ENCODE measurements at places on chromosomes 2 and 18.

DNA sequence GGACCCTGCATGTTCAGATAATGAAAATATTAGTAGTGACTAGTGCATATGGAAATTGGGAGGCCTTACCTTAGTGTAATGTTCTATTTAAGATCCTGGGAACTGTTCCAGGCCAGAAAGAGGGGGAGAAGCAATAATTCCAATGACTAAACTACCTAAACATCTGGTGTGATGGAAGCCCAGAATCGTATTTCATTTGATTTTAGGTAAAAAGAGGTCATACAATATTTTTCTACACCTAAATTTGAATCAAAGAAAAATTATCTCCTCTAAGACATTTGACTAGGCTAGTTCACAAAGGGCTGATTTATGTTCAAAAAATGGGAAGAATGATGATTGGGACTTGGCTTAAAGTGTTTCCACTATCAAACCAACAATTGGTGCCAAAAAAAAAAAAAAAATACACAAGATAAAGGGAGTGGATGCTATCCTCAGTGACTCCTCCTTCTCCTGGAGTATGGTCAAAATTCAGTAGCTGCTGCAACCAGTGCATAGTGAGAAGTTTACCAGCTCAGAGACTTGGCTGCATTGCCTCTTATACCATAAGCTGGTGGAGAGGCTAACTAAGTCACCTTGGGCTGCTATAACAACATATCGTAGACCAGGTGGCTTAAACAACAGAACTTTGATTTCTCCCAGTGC, 1038.3 kb upstream of the ACVR2A start:
- no peak for DNase-seq

GRCh38 chr2:179818546-179818945, 42.9 kb downstream of the ZNF385B start:
- no peak for DNase-seq

DNA sequence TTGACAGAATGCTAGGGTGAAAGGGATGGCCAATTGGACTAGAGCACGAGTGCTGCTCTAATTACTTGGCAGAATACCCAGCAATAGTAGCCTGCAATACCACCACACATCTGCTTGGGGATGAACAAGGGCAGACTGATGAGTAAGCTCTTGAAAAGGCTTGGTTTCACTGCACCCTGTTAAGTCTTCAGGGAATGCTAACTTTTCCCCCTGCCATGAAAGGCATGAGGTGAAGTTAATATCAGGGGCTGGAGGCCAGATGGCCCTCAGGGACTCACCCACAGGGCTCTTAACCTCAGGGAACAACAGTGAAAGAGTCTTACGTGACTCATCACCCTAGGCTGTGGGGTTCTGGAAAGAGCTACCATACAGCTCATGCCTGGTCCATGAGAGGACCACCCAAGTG, 51.7 kb upstream of the MYL1 start:
- no peak for DNase-seq

DNA sequence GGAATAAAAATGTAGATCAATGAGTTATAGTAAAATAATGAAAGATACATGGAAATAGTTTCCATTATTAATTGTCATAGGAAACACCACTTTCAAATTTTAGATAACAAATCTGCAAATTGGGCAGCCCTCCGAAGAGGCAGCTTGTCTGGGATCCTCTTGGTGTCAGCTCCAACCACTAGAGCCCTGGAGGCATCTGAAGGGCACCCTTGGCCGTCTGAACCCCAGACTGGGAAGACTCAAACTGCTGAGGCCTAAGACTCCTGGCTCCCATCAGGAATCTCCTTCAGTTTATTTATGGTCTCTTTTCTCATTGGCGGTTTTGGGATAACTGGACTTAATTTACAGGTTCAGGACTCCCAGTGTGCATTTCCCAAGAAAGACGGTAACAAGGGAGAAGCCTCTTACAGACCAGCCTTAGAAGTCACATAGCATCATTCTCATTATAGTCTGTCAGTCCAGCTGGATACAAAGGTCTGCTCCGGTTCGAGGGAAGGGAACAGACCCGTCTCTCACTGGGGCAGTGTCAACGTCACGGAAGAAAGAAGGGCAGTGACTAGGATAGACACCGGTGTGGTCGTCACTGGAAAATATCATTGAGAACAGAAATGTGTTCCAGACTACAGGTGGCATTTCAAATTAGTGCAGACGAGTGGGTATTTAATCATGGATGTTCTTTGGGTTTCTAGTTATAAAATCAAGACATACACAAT, 390.7 kb upstream of the NETO1 start:
- DNase-seq = no peak

- DNase-seq = no peak
Measured at GRCh38 chr2:168916331-168916675, 15.2 kb downstream of the G6PC2 start.

- DNase-seq = no peak
Measured at GRCh38 chr2:239468491-239469105, 67.8 kb upstream of the HDAC4 start.

- peak; percentile 4 for DNase-seq
Measured at GRCh38 chr2:174246944-174247381, 1.4 kb downstream of the OLA1 start.

- DNase-seq = no peak
Measured at GRCh38 chr2:126930970-126931590, 32.4 kb downstream of the TEX51 start.

GRCh38 chr2:30769891-30770462, 37.3 kb downstream of the CAPN13 start:
- DNase-seq = no peak

GRCh38 chr2:144270951-144271350, 249.0 kb downstream of the ZEB2 start:
- no peak for DNase-seq

- no peak for DNase-seq
Measured at GRCh38 chr2:64517511-64517884, 6.6 kb upstream of the AFTPH start.

GRCh38 chr2:10581021-10581420, 108.8 kb downstream of the NOL10 start:
- DNase-seq = no peak

GRCh38 chr2:105406221-105406620, 7.4 kb upstream of the FHL2 start:
- DNase-seq = no peak

- no peak for DNase-seq
Measured at GRCh38 chr2:118431997-118432396, 343.7 kb downstream of the INSIG2 start.

DNA sequence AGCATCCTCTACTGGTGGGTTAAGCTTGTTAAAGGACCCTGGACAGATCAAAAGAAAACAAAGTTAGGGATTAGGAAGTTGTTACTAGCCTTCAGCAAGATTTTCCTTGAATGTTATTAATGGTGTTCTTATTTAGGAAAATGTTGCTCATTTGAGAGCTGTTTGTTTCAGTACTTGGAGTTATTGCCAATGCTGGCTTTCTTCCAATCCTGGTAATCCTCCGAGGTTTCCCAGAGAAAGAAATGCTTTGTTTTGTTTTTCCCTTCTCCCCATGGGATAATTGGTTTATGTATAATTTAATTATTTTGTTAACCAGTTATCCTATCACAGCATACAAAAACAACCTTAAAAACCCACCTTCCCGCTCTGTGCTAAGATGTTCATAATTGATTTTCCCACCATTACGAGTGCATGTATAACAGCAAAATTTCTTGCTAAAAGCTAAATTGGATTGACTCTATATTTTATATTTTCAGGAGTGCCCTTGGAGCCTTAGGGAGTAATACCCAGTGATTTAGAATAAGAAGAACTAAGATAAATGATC, 79.8 kb downstream of the MGAT5 start:
- no peak for DNase-seq

DNA sequence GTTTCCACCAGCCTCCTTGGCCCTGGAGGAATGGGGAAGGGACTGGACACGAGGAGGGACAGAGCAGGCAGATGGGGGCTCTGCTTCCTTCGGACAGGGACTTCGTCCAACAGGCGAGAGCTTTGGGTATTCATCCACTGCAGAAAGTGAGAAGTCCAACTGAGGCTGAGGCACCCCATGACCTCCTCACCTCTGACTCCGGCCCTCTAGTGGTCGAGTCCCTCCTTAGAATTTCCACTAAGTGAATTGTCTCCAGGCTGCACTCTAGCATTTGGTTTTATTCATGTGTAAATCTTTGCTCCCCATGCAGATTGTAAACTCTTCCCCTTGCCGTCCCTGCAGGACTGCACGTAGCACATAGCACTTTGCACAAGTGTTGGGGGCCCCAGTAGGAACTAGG, 75.6 kb downstream of the TMEM247 start:
- no peak for DNase-seq
